Liver (tissue), 10 donors: ENCODE measurements at places on chromosomes 6 and 20. TPM values are rescaled to one million over a fixed set of nuclear protein-coding genes. Genes with fewer than 3 reads are reported as not detected.

DNA sequence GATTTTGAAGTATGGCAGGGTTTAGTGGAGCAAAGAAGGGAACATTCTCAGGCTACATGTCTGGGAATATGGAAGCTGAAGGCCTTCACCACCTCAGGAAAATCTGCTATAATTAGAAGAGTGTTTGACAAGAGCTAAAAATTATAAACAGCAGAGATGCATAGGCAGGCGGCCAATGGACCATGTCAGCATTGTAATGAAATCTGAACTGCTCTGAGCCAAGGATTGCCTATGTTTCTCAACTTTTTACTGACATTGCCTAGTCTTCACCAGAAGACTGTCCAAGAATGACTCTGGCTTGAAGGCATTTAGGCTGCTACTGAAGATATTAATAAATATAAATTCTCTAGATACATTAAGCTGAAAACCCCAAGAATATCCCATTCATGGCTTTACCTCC is 84.1 kb downstream of the C6orf52 start:
- H3K27ac ChIP-seq, result no peak overlapping the region
- H3K4me1 ChIP-seq, result no peaks in the 10 kb centered on the region
- no peak overlapping the region for H3K4me3 ChIP-seq
- H3K36me3 ChIP-seq, result no peaks in the 10 kb centered on the region
- no peak for DNase-seq

- no peak overlapping the region for H3K4me3 ChIP-seq
- no peak for DNase-seq
- no peak overlapping the region for H3K27ac ChIP-seq
- no peaks in the 10 kb centered on the region for H3K36me3 ChIP-seq
Observed at GRCh38 chr6:71879016-71879415, 7.3 kb upstream of the RIMS1 start.

MTFR2 gene
- polyA plus RNA-seq, result 0.31 TPM

RSPH9 gene
- polyA plus RNA-seq, result 0.09 TPM
